COR-L47 (cell line): ENCODE measurements at places on chromosomes 1 and 21.

DNA sequence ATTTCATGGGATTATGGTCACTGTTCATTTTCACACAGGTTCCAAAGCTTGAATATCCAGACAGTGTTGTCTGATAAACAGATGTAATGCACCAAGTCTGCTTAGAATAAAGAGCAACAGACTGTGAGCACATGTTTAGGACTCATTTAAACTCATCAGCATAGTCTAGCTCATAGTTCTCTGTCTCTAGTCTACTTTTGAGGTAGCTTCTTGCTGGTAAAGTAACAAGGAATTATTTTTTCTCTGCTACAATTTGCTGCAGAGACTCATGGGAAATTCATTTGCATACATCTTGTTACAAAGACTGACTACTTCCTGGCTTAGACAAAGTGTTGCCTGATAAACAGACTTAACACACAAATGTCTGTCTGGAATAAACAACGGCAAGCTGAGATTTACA lies 187.2 kb downstream of the NFIA start:
- DNase-seq = no peak

DNA sequence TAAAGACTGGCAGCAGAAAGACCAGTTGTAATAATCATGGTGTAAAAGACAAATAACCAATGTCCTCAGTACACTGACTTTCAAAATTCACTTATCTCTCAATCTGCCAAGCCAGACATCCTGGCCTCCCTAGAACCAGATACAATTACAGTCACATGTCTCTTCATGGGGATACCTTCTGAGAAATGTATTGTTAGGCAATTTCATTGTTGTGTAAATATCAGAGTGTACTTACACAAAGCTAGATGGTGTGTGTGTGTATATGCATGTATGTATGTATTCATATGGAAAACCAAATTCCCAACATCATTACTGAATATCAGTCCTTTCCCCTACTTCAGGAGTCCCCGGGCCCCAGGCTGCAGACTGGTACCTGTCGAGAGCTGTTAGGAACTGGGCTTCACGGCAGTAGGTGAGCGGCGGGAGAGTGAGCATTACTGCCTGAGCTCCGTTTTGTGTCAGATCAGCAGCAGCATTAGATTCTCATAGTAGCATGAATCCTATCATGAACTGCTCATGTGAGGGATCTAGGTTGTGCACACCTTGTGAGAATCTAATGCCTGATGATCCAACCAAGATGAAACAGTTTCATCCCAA lies 65.3 kb upstream of the ZNF326 start:
- no peak for DNase-seq

GRCh38 chr1:1630965-1631781 lies 800 bp upstream of the MMP23B start:
- DNase-seq = peak; percentile 18

DNA sequence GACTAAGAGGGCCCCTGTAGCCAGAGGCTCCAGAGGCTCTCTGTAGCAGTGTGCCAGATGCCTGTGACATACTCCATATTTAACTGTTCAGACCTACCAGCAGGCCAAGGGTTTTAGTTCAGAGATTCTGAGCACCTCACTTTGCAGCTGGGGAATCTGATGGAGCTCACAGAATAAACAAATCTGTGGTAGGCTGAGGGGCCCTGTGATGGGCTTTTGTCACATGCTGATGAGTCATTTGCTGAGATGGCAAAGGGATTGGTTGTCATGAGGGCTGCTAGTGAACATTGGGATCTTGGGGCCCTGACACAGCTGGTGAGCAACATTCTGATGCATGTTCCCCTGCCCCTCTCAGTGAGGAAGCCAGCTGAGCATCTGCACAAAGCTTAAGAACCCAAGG lies 482.2 kb downstream of the CAMTA1 start:
- DNase-seq = no peak

DNA sequence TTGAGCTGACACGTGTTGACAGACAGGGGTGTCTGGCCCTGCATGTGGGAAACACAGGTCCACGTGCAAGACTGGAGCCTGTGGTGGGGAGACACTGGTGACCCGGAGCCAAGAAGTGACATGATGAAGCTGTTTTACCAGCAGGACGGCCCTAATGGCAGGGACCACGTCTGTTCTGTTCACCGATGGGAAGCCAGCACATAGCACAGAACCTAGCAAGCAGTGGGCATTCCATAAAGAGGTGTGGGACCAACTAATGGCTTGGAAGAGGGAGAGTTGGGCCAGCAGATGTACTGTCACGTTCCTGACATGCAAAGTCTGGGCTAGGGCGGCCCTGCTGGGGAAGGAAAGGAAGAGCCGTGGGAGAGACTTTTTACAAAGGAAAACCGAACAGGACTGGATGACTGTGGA lies 15.3 kb downstream of the NAV1 start:
- no peak for DNase-seq

- no peak for DNase-seq
These were observed 57.2 kb downstream of the ERI3 start for GRCh38 chr1:44297695-44298400.

GRCh38 chr1:206511362-206512057 lies 4.2 kb downstream of the RASSF5 start:
- DNase-seq = no peak

- DNase-seq = no peak
These were observed 24.9 kb upstream of the TMEM52 start for GRCh38 chr1:1943834-1944570.

GRCh38 chr21:30240661-30241060 lies 24.8 kb upstream of the CLDN8 start:
- no peak for DNase-seq

DNA sequence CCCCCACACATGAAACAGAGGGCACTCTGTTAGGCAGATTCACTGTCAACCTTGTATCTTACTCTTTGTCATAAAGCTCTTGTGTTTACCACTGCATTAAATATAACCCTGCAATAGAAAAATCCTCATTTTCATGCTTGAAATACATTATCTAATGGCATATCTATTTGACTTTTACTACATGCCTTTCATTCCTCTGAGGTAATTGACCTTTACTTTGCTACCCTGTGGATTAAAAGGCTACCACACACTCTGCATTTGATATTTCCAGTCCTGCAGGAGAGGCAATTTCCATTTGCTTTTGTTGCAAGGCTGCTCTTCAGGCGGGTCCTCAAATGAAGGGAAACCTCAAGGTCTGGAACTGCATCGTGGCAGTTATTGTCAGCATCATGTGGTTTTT lies 238.0 kb downstream of the NTNG1 start:
- DNase-seq = no peak

- no peak for DNase-seq
These were observed 15.2 kb downstream of the EXTL2 start for GRCh38 chr1:100879422-100879821.

GRCh38 chr1:85339089-85339488 lies 62.7 kb upstream of the BCL10 start:
- DNase-seq = no peak

DNA sequence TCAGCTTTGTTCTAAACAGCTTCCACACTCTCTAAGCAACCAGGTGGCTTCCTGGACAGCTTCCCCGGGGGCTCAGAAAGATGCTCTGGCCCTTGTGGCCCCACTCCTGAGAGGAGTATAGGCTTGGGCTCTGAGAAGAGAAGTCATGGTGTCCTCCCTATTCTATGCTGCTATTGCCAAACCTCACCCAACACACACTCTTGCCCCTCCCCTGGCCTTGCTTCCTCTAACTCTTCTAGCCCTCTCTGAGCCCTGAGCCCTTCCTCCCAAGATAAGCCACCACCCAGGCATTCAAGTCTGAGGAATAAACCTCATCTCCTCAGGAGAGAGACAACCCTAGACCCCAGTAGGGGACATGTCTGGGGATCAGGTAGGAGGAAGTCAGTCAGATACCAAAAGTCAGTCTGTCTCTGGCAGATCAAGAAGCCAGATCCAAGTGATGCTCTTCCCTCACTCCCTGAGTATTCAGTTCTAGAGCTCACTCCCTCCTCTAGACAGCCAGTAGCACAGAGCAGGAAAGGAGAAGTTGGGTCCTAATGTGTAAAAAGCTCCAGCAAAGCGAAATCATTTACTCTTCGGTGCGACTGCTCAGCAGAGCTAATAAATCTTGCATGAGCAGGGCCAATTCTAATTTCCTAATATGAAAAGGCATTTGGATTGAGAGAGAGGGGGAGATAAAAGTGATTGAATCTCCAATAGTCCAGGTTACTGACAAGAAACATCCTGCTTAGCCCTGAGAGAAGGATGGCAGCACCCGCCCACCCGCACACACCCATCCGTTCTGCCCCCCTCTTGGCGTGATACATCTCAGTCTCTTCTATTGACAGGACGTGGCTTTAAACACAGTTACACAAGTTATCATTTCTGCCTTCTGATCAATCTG lies 50.5 kb downstream of the DMAP1 start:
- DNase-seq = no peak

DNA sequence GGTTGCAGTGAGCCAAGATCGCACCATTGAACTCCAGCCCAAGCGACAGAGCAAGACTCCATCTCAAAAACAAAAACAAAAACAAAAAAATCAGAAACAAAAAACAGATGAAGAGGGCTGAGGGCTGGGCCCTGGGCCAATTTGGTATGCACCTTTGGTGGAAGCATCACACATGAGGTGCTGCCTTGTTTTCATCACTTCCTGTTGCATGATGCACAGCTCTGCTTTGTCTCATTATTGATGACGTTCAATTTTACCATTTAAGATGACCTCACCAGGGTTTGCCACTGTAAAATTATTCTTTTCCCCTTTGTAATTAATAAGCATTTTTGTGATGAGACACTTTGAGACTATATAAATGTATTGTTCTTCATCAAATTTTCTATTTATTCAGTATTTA lies 9.8 kb upstream of the IFNAR2 start:
- no peak for DNase-seq

- DNase-seq = no peak
These were observed 20.8 kb downstream of the OBSCN start for GRCh38 chr1:228228601-228229074.

GRCh38 chr1:46508757-46509156 lies 19.1 kb downstream of the DMBX1 start:
- no peak for DNase-seq

DNA sequence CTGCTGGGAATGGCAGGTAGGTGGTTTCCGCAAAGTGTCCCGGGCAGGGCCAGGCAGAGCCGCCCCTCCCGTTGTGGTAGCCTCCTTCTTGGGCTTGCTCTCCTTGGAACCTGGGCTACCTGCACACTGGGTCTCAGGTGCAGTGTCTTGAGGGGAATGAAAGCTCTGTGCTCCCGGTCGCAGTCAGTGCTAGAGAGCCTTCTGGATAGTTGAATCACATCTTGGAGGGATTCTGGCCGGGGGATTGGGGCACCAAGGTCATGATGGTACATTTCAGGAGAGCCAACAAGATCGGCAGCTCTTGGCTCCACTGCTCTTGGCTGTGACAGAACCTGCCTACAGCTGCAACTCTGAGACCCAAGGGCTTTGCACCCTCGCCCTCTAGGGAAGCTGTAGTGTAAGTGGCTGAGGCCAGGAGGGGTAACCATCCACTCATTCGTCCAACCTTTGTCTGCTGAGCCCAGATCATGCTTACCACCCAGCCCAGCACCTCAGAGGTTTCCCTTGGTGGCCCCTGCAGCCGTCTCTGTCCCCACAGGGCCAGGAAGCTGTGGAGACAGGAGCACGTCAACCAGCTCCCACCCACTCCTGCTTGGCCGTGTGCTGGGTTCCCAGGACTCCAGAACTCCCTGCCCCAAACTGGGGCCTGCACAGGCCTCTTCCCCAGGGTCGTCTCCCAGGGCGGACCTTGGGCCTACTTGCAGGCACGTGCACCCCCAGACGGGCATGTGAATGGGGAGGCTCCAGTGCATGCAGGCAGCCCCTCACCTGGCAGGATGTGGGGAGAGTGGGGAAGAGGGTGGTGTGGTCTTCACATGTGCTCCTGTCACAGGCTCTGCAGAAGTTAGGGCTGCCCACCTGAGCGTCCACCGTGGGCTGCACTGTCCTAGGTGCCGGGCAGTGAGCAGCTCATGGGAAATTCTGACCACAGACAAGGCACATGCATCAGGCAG lies 40.0 kb downstream of the NTPCR start:
- DNase-seq = no peak

GRCh38 chr21:44934797-44935532 lies 4.9 kb upstream of the SLX9 start:
- DNase-seq = no peak
